ENCODE measurements at places on chromosomes 5 and 9.

- DNase-seq, result no peak
Observed at GRCh38 chr9:19416143-19416542, 7.3 kb downstream of the ACER2 start.

DNA sequence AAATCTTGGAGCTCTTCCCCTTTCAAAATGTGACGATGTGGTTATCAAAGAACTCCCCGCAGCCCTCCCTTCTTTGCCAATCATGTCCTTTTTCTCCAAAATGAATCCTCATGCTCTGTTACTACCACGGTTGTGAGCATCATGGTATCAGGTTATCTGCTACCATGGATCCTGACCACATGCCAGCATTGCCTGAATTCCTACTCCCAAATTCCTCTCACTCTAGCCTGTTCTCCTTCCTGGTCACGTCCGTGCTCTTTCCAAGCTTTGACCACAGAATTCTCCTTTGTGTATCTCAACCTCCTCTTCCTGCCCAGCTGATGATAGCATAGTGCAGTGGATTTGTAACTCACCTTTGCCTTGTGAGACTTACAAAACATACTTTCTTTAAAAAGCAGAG lies 59.5 kb upstream of the FBXL7 start:
- no peak for DNase-seq

GRCh38 chr9:81683704-81684103 lies 5.6 kb downstream of the TLE1 start:
- DNase-seq, result no peak

DNA sequence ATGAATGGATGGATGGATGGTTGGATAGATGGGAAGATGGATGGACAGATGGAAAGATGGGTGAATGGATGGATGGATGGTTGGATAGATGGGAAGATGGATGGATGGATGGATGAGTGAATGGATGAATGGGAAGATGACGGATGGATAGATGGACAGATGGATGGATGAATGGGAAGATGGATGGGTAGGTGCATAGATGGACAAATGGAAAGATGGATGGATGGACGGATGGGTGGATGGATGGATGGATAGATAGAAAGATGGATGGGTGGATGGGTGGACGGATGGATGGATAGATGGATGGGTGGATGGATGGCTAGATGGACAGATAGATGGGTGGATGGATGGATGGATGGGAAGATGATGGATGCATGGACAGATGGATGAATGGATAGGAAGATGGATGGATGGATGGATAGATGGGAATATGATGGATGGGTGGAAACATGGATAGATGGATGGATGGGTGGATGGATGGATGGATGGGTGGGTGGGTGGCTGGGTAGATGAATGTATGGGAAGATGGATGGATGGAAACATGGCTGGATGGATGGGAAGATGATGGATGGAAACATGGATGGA lies 16.5 kb upstream of the EXOC3 start:
- no peak for DNase-seq

DNA sequence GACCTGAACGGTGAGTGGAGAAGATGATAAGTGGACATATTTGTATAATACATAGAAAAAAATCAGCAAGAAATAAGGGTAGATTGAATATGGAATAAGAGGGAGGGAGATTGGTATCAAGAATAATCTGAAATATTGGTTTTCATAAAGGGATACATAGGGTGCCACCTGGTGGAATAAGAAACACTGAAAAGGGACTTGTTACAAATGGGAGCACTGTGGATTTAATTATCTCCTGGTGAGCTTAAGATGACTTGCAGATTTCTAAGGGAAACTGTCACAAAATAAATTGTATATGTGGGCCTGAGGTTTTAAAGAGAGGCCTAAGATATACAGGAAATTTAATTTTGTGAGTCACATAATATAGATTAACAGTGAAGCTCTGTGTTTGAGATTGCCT lies 1403.5 kb upstream of the CDH18 start:
- no peak for DNase-seq

DNA sequence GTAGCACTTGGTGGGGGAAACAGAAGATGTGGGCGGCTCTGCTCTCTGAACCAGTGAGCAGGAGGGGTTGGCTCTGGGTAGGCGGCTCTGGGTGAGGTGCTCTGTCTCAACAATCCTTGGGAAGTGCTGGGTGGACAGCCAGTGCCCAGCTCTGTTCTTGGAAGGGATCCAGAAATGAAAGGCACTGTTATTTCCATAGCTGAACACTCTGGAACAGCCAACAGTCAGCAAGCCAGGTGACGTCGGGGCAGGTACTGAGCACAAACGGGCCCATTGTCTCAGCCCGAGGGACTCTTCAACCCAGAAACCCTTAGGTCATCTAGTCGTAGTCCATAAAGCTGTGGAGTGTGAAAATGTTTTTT lies 36.3 kb downstream of the OLFM1 start:
- no peak for DNase-seq

DNA sequence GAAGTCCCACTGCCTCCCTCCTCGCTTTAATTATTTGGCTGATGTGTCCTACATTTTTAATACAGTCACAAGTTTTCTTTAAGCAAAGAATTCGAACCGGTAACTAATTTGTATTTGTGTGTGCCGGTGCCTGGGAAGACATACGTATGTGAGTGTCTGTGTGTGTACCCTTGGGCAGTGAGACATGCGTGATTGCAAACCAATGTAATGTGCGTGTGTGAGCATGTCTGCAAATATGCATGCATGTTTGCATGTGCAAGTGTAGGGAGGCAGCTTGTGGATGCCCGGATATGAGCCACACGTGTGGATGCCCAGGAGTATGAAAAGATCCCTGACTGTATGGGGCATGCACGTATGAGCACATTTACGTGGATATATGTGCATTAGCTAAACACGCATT lies 44.4 kb upstream of the NEK6 start:
- no peak for DNase-seq

GRCh38 chr5:89281766-89282553 lies 399.0 kb upstream of the MEF2C start:
- DNase-seq, result no peak

DNA sequence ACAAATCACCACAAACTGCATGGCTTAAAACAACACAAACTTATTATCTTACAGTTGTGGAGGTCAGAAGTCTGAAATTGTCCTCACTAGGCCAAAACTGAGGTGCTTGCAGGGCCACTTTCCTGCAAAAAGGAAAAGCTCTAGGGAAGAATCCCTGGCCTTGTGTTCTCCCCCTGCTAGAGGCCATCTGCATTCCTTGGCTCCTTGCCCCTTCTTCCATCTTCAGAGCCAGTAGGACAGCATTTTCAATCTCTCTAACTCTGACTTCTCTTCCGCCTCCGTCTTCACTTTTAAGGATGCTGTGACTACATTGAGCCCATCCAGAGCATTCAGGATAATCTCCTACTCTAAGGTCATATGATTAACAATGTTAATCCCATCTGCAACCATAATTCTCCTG lies 236.6 kb downstream of the CDK5RAP2 start:
- no peak for DNase-seq

DNA sequence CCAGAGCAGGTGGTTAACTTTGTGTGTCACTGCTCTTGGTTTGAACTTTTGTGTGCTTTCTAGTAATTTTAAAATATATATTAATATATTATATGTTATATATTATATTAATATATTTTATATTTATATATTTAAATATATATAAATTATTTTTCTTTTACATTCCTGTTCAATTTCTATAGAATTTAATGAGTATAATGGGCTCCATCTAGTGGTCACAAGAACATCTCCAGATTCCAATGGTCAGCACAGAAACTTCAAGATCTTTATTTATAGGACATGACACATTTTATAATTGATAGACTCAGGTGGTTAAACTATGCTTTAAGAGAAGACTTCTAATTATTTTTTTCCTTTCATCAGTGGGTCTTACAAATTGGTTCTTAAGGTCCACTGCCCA lies 39.1 kb downstream of the COL23A1 start:
- no peak for DNase-seq

DNA sequence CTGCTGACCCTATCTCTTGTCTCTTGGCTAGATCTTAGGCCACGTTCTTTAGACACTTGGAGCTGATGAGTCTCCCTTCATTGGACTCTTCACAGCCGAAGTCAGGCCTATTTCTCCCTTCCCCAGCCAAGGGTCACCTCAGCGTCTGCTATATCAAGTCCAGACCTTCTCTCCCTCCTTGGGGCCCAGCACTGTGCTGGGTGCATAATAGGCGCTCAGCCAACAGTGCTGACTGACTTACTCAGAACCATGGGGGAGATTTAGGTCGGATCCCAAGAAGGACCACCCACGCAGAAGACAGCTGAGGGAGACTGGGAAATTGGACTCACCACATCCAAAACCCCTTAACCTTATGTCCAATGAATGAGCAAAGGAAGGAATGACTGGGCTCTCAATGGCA lies 5.6 kb upstream of the AMBP start:
- DNase-seq, result no peak

DNA sequence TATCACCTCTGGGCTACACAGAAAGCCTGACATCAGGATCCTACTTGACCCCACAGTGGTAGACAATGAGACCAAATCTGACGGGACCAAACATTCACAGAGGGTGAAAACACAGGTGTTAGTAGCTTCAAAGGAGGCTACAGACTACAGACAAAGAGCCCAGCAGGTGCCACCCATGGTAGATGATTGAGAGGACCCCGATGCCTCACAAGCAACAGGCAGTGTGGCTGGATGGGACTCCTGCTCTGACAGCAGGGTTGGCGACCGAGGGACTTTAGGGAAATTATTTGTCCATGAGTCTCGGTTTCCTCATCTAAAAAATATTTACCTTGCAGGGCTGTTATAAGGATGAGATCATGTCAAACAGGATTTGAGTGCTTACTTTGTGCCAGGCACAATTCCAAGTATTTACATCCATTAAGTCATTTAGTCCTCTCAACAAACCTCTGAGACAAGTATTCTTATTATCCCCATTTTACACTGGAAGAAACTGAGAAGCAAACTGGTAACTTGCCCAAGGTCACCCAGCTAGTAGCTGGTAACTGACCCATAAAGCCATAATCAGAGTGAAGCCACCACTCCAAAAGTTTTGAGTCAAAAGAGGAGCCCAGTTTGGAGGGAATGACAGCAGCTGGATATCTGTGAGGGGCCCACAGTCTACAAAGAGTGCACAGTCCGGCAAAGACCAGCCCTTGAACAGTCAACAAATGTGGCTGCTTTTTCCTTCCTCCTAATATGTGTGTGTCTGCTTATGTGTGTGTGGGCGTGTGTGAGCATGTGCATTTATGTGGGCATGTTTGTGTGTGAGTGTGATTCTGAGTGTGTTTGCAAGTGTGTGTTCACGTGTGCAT lies 502.0 kb downstream of the BNC2 start:
- no peak for DNase-seq

DNA sequence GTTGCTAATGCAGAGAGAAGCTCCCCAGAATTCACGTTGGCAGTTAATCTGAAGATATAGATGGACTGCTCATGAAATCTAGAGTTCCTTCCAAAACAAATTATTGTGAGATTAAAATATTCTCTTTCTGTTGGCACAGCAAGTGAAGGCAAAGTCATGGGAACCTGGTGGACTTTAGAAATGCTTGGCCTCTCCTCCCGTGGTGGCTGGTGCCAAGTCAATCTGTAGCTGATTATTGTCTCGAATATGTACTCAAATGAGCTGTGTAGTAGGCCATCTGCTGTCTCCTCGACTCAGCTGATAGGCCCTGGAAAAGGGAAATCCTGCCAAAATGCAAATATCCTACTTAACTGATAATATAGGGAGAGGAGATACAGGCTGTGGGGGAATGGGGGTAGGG lies 69.3 kb downstream of the DAPK1 start:
- DNase-seq, result no peak

DNA sequence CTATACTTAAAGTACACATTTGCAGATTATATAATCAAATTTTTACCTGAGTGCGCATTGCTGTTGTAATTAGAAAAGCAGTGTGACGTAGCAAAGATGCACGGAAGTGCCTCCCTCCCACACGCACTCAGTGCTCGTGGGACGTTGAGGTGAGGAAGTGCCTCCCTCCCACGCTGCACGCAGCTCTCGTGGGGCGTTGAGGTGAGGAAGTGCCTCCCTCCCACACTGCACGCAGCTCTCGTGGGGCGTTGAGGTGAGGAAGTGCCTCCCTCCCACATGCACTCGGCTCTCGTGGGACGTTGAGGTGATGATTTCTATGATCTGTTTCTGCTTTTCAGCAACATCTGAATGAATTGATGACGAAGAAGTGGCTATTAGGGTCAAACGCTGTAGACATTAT lies 21.0 kb downstream of the EXOC3 start:
- DNase-seq, result peak; percentile 85

GRCh38 chr5:154756868-154757813 lies 2.0 kb downstream of the LARP1 start:
- peak; percentile 36 for DNase-seq

DNA sequence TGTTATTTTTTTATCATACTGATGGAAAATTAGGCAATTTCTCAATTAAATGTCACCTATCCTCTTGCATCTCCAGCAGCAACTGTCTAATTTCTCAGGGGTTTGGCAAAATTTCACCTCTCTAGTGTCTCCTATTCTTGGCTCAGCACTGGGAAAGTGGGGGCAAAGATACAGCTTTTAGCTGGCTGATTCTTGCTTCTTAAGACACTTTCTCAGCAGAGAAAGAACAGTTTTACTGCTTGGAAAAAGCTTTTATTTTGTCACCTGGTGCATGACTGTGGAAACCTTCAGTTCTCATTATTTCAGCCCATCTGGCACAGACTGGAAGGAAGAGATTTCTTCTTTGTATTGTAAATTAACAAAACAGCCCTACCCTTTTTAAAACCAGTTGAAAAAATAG lies 283.6 kb upstream of the SGCD start:
- DNase-seq, result no peak

GRCh38 chr5:104793031-104793754 lies 1230.6 kb upstream of the NUDT12 start:
- no peak for DNase-seq

DNA sequence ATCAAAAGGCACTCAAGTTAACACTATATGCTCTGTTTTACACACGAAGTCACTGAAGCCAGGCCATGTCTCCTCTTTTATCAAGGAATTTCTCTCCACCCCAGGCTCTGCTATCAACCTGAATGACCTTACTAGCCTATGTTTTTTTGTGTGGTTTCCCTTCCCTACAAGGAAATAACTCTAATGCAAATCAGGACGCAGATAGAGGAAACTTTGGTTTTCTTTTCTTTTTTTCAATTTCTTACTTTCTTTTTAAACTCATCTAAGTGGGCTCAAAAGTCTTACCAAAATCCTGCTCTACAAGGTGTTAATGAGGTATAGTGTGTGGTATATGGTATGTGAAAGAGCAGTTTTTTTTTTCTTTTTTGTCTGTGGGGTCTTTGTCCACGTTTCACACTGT lies 5.5 kb upstream of the SLC46A2 start:
- DNase-seq, result no peak

DNA sequence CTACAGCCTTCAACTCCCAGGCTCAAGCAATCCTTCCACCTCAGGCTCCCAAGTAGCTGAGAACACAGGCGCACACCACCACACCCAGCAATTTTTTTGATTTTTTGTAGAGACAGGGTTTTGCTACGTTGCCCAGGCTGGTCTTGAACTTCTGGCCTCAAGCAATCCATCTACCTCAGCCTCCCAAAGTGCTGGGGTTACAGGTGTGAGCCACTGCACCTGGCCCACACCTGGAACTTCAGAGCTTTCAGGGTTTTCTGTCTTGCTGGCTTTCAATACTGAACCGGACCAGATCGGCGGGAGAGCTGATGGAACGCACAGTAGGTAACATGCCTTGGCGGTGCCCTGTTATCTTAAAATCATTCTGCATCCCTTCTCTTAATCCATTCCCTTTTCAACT lies 30.8 kb downstream of the IPPK start:
- DNase-seq, result no peak

GRCh38 chr5:132461569-132462070 lies 29.0 kb downstream of the IRF1 start:
- DNase-seq, result no peak

All from CD4-positive, alpha-beta T cell treated with Interleukin-6 at 100 ng/mL for 8 hours (primary cell).